Activated CD8-positive, alpha-beta memory T cell treated with anti-CD3 and anti-CD28 coated beads for 1 hour (primary cell): ENCODE measurements at places on chromosomes 2 and 18.

GRCh38 chr2:142220239-142220638 is 89.4 kb upstream of the LRP1B start:
- no peak for DNase-seq

DNA sequence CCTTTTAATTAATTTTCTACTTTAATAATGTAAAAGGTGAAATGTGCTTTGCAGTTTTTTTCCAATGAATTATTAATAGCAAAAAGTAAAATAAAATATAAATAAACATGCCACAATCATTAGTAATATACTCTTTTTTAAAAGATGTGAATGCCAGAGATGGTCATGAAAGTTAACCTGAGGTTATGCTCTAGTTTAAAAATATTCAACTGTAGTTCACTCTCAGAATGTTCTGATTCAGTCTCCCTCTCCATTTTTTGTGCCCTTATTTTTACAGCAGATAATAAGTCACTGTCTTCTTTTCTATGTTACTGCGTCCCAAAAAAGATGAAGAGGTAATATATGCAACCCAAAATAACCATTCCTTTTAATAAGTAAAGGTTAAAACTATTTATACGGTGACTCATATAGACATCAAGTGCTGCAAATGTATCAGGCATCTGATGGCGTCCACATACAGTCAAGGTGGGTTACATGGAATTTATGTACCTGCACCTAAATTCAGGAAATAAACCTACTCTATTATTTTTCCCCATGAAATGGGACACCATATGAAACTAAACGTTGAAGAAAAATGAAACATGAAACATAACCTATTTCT is 153.6 kb upstream of the ZNF804A start:
- no peak for DNase-seq

- DNase-seq: no peak
These were observed 186.1 kb downstream of the ZFP36L2 start for GRCh38 chr2:43040084-43040854.

- DNase-seq: no peak
These were observed 73.0 kb downstream of the MTCL1 start for GRCh38 chr18:8778386-8778785.

DNA sequence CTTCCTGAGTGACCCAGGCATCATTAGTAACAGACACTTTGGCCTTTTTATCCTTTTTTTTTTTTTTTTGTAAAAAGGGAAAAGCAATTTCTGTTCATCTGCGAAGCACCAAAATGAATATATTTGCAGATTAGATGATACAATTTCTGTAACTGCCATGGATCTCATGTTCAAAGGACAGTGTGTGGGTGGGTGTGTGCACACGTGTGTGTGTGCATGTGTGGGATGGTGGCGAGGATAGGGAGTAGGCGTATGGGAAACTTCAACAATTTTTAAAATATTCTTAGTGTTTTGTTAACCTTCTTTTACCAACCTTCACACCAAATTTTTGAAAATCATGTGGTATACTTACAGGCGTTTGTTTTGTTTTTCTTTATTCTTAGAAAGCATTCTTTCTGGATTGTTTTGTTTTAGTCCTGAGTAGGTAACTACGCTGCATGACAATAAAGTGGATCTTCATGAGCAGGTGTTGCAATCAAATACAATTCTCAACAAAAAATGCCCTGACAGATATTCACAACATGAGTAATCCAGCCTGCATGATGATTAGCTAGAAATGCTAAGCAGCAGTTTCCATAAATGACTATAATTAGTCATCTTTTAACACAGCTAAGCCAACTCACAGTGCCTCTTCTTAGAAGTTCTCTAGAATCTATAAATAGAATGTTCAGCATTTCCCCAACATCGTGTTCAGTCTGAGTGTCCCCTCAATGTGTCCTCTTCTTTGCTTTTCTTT is 53.5 kb upstream of the RMDN2 start:
- no peak for DNase-seq
